Left cardiac atrium (tissue), 4 donors: ENCODE measurements at places on chromosomes 12 and 14. TPM values are rescaled to one million over a fixed set of nuclear protein-coding genes. Genes with fewer than 3 reads are reported as not detected.
A peak's percentile ranks its signal among the peaks of the same experiment; 100 is the strongest.

KCNA5 gene
- total RNA-seq = 94.8 TPM

TAS2R14 gene
- 0.94 TPM for total RNA-seq

INHBC gene
- total RNA-seq = not detected

KRT6C gene
- total RNA-seq = not detected

RFX4 gene
- total RNA-seq = not detected

ANG gene
- 7.1 TPM for total RNA-seq

ACSS3 gene
- total RNA-seq = 22.3 TPM

KRT3 gene
- total RNA-seq = not detected

DEGS2 gene
- not detected for total RNA-seq

DIO3 gene
- 0.37 TPM for total RNA-seq

KCNH3 gene
- total RNA-seq = 0.44 TPM

UNC119B gene
- 18.2 TPM for total RNA-seq

GRIN2B gene
- total RNA-seq = 0.29 TPM

KIF26A gene
- 8.1 TPM for total RNA-seq

DNA sequence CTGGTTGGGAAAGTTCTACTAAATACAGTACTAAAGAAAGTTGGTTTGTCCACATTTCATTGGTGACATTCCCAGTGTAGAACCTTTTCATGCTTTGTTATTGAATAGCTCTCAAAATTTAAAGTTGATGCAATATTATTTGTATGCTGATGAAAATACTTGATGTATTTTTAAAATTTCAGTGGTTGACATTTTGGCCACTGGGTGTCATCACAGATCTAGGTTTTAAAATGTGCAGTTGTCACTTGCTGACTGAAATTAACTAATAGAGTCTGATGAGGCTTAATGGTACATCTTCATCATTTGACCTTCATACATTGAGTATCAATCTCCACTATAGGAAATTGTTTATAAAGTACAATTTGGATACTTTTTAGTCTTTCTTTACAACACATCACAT lies 37.1 kb downstream of the CMAS start:
- no peak for DNase-seq

- peak; percentile 75 for DNase-seq
These were observed at the start of gene ARHGEF40 for GRCh38 chr14:21070083-21070609. ARHGEF40 (plus strand) TSS chr14:21070304; CDS start chr14:21070397, 93 bp downstream.

DNA sequence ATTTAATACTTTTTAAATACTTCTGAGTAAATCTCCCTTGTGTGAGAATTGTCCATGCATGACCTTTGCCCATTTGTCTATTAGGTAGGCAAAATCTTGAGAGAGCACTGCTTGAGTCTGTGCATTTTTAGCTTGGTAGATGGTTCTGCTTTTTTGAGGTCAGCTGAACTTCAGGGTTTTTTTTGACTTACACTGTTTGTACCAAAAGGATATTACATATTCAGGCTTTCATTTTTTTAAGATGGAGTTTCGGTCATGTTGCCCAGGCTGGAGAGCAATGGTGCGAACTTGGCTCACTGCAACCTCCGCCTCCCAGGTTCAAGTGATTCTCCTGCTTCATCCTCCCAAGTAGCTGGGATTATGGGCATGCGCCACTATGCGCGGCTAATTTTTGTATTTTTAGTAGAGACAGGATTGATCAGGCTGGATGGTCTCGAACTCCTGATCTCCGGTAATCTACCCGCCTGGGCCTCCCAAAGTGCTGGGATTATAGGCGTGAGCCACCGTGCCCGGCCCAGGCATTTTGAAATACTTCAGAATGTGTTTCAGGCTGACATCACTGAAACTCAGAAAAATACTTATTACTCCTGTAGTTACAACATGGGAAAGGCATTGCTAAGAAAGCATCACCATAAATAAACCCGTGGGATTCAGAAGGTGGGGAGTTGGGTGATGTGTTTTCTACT lies 11.1 kb downstream of the RASSF3 start:
- DNase-seq = no peak

DNA sequence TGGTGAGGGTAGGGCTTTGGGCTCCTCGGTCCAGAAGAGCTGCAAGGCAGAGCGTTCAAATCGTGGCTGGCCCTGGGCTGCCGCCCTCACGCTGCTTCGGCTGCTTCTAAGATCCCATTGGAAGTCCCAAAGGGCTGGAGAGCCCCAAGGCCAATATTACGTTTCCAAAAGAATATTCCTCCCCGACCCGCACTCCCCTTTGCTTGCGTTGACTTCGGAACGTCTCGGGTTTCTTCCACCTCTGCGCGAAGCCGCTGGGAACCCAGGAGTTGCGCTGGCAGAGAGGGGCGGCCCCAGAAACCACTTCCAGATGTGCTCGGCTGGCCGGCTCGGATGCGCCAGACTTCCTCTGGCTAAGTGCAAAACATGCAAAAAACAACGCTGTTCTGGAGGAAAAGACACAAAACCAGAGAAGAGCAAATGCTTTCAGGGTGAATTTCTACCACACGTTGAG lies at the start of gene GLT8D2:
TSS of gene GLT8D2 (minus strand) at position 285 of the 454 bp plus-strand sequence. CDS start 30,539 bp downstream, outside the sequence.
- peak; percentile 55 for DNase-seq

DNA sequence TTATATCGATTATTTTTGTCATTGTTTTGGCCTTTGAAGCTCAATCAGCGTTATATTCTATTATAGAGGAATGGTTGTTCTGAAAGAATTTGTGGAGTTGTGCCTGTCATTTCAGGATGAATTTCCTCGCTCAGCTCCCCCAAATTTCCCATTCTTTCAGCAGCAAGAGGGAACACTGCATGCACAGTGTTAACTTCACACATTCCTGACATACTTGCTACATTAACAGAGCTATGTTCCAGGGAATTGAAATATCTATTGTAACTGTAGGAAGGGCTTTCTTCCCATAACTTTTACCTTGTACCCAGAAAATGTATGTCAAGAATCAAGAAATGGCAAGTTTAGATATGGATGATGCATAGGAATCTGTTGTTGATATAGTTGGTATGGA lies 379.0 kb downstream of the LRIG3 start:
- DNase-seq = no peak

- DNase-seq = no peak
These were observed 109.3 kb downstream of the ITPR2 start for GRCh38 chr12:26723379-26724308.

- DNase-seq = no peak
These were observed 33.9 kb upstream of the VASH1 start for GRCh38 chr14:76727384-76727783.

DNA sequence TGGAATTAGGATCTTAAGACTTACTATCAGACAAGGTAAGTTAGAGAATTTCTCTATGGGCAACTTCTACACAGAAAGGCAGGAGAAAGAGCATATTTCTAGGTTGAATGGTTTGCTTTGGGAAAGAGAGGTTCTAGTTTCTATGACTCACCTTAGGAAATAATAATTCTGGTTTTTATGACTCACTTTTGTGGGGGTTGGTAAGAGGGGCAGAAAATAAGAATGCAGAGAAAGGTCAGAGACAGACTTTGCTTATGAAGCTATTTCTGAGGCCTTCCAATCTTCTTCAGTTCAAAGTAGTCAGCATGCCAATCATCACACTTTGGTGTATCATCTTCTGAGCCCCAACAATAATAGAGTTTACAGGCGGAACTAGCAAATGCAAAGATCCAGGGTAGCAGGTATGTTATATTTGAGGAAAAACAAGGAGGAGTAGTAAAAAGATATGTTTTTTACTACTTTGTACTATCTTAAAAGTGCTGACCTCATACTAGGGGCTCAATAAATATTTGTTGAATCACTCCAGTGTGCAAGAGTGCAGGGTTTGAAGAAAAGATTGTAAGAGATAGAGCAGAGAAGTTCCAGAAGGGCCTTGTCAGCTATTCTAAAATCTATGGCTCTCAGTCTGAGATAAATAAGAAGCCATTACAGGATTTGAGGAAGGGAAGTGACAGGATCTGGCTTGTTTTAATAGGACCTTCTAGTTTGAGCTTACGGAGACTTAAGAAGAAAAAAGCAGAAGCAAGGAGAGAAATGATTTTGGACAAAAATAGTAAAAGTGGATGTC lies 56.7 kb upstream of the LRFN5 start:
- DNase-seq = no peak

- DNase-seq = no peak
These were observed 22.4 kb upstream of the LRRC10 start for GRCh38 chr12:69633061-69633460.

GRCh38 chr12:119613319-119613936 lies 19.9 kb downstream of the TMEM233 start:
- DNase-seq = no peak

- no peak for DNase-seq
These were observed 1.2 kb downstream of the GPR84 start for GRCh38 chr12:54363047-54363446.

DNA sequence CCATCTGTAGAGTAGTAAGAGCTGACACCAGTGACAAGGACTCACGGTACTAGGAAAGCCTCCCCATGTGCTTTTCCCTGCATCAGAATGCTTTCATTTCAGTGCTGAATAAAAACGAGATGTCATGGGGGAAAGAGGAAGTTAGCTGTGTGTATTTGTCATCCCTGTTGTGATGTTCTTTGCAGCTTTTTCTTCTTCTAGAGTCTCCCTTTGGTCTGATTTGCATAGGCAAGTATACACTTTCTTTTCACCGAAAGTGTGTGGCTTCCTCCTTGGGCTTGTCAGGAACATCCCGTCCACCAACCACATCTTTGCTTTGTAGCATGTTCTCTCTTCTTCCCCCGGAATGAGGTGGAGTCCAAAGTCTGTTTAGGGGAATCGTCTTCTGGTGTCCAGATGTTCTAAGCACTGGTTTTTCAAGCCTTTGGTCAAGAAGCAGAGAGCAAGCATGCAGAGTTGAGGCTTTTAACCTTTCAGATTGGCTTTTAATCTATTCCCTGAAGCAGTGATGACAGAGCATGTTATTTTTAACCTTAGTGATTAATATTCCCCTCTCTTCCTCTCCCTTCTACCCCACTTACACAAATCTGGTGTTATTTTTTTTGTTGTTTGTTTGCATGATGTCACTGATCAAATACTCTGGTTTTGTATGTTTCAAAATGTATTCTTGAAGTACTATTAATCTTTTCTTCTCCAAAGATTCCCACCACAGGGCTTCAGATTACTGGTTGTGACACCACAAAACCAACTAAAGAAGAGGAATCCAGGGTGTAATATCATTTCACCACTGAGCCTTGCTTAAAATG lies 163.4 kb downstream of the SAMD4A start:
- no peak for DNase-seq

DNA sequence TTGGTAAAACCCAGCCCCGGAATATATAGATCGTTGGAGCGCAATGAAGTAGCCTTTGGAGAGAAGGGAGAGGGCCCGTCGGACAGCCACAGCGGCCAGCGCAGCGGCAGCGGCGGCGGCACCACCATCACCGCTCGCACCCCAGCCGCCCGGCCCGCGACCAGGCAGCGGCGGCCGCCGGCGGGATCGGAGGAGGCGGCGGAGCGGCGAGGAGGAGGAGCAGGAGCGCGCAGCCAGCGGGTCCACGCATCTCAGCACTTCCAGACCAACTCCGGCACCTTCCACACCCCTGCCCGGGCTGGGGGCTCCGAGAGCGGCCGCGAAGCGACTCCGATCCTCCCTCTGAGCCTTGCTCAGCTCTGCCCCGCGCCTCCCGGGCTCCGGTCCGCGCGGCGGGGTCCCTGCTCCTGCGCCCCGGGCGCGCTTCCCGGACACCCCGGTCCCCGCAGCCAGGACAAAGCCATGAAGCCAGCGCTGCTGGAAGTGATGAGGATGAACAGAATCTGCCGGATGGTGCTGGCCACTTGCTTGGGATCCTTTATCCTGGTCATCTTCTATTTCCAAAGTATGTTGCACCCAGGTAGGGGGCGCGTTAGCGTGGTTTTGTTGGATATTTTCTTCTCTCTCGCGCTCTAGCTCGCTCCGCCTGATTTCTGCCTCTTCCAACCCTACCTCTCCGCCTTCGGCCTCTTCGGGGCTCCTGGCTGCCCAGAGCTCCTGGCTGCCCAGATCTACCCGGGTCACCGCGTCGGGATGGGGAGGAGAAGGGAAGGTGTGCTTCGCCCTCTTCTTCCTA lies 400 bp downstream of the CHST11 start:
- peak; percentile 74 for DNase-seq

GRCh38 chr12:122929812-122930211 lies 33.9 kb upstream of the VPS37B start:
- DNase-seq = no peak

GRCh38 chr12:1102115-1102514 lies 111.1 kb downstream of the ERC1 start:
- DNase-seq = no peak

GRCh38 chr12:132582058-132582420 lies 28.3 kb downstream of the LRCOL1 start:
- DNase-seq = peak; percentile 57

DNA sequence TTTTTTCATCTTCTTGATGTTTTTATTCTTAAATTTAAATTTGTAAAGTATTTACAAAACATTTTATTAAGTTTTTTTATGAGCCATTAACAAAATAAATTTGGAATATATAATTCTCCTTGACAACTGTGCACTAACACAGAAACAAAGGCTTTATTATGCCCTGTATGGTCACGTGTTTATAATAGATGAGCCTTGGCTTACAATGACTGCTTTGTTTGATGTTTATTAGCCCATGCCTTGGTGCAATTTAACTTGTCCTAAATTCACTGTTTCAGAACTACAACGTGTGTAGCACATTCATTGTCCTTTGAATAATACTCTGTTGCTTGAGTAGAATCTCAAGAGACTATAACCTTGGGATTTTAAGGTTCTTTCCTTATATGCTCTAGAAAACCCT lies 59.8 kb downstream of the CNTN1 start:
- DNase-seq = no peak

GRCh38 chr12:116299665-116300328 lies 22.3 kb upstream of the MED13L start:
- DNase-seq = no peak

GRCh38 chr12:100566887-100567637 lies 6.4 kb upstream of the GAS2L3 start:
- no peak for DNase-seq

- no peak for DNase-seq
These were observed 162.5 kb upstream of the NOS1 start for GRCh38 chr12:117523971-117524370.
